Mucosa of gallbladder (tissue), 1 donor: ENCODE measurements at places on chromosomes 13 and 19. TPM values are rescaled to one million over a fixed set of nuclear protein-coding genes. Genes with fewer than 3 reads are reported as not detected.

DNA sequence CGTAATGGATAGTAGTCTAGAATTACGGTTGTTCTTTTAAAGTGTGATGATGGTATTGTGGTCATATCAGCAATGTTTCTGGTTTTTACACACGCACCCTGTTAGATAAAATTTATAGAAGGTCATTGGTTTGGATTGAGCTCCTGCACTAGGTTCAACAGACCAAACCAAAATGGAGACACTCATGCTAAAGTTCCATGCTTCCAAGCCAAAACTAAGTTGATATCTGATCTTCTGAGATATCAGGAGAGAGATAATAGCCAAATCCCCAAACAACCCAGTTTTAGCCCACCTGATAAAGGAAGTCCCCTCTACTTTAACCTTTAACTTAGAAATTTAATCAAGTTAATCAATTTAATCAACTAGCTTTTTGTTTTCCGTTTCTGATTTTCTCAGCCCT lies 1.2 kb downstream of the NOSIP start:
- no peak for DNase-seq

DNA sequence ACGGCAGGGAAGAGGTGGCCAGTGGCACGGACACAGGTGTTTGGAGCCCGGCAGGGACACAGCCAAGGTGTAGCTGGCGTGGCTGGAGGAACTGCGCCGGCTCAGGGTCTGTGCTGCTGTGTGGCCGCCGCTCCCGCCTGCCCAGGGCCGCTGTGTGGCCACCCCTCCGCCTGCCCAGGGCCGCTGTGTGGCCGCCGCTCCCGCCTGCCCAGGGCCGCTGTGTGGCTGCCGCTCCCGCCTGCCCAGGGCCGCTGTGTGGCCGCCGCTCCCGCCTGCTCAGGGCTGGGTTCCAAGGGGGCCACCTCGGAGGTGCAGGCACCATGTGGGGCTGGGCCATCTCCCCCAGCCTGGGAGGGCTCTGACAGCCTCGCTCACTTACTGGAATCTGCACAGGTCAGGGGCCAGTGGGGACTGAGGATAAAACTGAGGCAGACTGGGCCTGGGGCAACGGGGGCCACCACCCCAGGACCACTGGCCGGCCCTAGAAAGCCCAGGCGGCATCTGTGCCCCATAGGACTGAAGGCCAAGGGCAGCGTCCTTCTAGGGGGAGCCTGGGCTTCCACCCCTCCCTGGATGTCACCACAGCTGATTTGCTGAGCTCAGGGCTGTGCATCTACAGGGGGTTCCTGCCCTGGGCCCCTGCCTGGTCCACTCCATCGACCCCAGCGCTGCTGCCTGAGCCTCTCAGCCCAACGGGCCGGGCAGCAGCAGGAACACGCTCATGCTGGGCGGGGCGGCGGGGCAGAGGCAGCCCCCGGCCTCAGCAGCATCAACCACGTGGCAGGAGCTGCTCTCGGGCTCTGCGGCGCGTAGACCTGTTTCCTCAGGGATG lies 21.5 kb downstream of the C13orf46 start:
- DNase-seq, result no peak

DNA sequence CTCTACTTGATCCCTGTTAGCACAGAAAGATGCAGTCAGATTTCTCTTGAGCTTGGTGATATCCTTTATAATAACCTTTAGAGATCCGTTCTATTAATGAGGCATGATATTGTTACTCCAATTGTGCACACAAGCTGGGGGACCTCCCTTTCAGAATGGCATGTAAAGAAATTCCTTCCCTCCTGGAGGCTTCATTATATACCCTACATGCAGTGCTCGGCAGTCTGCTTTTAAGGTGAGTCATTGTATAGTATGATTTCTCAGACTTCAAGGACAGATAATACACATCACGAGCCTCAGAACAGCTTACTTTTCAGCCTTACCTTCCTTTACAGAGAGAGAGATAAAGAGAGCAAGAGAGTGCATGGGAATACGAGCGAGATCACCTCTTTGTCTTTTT lies 261.3 kb downstream of the ATP8A2 start:
- no peak for DNase-seq

DNA sequence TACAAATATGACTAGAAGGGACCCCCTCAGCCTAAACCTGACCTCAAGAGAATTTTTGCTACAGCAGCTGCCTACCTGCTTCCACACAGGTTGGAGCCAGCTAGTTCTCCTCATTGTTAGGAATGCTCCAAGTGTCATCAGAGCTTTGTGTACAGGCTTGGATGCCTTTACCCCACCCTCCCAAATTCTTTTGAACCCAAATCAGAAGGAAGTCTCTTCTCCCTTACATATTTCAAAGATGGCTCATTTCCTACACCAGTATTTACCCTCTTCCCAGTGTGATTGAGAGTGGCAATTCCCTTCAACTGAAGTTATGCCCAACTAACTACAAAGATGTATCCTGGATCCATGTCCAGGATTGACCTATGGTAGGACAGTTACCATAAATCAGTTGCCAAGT lies 323.2 kb downstream of the OXGR1 start:
- no peak for DNase-seq

DNA sequence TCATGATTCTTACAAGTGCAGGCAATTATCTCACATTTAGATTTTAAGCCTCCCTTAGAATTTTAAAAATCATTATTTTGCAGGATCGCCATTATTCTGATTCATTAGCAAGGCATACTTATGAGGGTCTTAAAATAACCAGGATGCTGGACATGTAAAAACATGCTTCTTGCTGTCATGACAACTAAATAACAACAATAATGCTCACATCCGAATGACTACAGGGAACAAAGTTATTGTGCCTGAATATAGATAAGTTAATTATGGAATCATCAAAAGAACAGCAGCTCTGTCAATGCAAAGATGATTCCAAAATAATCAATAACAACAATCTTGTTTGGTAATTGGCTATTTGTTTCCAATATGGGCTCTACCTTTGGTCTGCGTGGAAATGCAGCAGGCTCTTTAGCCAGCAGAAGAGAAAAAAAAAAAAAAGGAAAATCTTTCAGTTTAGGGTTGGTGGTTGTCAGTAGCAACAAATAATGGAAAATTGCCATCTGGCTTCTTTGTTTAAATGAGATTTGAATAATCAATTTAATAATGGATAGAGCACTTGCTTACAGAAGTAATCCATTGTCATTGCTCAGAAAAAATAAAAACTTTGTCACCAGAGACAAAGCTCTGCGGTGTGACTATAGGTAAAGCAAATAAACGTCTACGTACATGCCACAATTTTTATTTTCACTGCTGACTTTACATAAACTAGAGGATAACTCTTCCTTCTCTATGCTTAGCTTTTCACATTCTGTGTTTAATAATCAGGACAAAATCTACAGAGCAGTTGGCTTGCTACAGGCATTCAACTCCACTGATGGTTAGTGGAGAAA lies 468.9 kb upstream of the TSHZ3 start:
- DNase-seq, result no peak

Gene NXNL1
- not detected for total RNA-seq

Gene BLOC1S3
- total RNA-seq, result 21.7 TPM

Gene PSG5
- not detected for total RNA-seq

Gene NRTN
- total RNA-seq, result 6.2 TPM

Gene ZNF649
- 13.9 TPM for total RNA-seq
